Central memory CD4-positive, alpha-beta T cell (primary cell): ENCODE measurements at places on chromosomes 7 and 10.

GRCh38 chr10:32953277-32953927 is 4.6 kb downstream of the ITGB1 start:
- DNase-seq: peak; percentile 29

- no peak for DNase-seq
These were observed 23.6 kb upstream of the PDLIM1 start for GRCh38 chr10:95314192-95314918.

GRCh38 chr10:125064681-125065492 is 95.5 kb downstream of the CTBP2 start:
- no peak for DNase-seq

DNA sequence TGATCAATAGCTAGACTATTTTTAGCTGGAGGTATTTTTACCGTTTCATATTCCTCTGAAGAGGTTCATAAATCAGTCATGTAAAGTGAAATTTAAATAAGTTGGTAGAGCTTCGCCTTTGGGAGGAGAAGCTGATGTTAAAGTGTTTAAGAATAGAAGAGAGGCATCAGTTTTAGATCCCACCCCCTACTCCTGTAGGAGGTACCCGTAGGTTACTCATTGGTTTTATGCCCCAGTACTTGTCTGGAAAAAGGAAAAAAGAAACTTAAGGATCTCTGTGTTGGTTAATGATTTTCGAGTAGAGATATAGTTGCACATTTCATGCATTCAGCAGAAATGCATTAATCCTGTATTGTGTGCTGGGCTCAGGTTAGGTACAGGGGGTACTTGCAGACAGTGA is 8.7 kb downstream of the ZNF365 start:
- DNase-seq: no peak

DNA sequence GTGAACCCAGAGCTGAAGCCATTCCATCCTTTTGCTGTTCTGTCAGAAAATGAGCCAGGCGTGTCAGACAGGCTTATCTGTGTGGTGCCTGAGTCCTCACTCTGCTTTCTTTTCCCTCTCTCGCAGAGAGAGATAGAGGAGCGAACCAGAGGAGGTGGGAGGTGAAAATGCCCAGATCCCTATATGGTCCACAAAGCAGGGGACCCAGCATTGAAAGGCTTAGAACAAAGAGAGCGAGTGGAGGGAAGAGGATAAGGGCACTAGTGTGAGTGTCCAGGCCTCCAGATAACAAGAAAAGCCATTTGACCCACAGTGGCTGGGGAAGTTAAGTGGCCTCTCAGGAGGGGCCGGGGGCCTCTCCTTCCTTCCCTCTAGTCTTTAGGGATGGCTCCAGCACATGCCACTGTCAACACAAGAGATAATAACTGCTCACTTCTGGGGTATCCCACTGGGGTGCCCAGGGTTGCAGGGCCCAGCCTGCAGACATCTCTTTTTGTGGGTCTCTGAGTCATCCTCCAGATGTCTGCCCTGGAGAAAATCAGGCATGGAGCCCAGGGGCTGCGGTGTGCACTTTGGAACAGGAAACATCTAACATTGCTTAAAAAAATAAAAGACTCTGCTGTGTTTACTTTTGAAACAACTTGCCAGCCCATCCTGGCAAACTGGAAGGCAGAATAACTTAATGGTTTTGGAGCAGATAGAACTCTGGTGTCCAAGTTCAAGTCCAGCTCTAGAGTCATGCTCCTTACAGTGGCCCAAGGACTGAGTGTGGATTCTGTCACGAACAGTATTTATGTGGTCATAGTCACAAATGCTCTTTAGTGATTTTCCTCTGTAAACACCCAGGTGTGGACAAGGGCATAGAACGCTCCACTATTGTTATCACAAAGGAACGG is 189.5 kb downstream of the CXCL12 start:
- no peak for DNase-seq

- no peak for DNase-seq
These were observed 8.9 kb upstream of the TM9SF3 start for GRCh38 chr10:96595741-96596140.
